ENCODE measurements at places on chromosomes 13 and 19.

DNA sequence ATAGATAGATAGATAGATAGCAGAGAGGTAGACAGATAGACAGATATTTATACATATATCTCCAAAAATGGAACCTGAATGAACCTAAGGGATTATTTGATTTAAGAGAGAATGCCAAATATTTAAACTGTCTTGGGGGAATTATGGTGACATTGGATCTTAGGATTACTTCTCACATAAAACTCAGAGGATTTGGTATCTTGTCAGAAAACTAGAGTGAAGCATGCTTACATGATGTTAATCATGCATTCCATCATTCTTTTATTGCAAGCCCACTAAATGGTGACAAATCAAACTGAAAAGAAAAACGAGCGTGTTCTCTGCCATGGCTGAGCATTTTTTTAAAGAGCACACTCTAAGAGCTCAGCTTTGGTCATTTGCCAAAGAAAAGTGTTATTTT, 165.2 kb downstream of the PCDH9 start:
- no peak for DNase-seq

GRCh38 chr19:50728084-50728737, 5.0 kb downstream of the CLEC11A start:
- DNase-seq: no peak

GRCh38 chr19:49497047-49497788, 984 bp downstream of the RPS11 start:
- no peak for DNase-seq

DNA sequence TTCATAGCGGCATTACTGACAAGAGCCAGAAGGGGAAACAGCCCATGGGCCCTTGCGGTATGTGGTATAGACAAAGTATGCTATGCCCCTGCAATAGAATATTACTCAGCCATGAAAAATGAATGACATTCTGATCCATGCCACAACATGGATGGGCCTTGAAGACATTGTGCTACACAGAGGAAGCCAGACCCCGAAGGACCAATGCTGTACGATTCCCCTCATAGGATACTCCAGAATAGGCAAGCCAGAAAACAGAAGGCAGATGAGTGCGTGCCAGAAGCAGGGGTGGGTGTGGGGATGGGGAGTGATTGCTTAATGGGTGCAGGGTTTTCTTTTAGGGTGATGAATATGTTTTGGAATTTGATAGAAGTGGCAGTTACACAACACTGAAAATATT, 342.0 kb downstream of the TEX29 start:
- DNase-seq: no peak

- peak; percentile 62 for DNase-seq
These were observed 5.5 kb downstream of the HRC start for GRCh38 chr19:49149652-49150105.

DNA sequence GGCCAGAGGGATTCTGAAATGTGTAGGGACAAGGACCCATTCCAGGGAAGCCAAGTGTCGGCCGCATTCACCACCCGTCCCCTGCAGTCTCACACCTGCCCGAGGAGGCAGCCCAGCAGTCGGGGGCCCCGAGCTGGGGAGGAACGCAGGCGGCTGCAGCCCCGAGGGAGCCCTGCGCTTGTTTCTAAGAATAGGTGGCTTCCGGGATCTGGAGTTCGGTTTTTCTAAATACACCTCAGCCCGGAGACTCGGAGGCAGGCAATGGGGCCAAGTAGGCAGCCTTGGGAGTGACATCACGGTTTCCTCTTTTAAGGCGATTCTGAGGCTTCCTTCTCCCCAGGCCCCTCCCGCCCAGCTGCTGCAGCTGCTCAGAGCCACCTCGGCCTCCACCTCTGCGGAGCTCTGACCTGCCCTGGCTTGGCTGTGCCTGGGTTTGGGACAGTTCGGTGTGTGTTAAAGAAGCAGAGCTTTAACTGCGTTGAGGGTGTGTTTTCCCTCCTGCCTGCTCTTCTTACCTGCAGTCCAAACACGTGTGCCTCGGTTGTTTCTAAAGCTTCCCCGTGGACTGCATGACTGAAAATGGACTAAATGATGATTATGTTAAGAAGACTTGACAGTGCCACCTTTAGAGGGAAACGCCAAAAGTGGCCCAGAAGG, 80.5 kb downstream of the COL4A2 start:
- no peak for DNase-seq

- DNase-seq: no peak
These were observed 19.7 kb downstream of the CEACAM16 start for GRCh38 chr19:44718441-44719261.

DNA sequence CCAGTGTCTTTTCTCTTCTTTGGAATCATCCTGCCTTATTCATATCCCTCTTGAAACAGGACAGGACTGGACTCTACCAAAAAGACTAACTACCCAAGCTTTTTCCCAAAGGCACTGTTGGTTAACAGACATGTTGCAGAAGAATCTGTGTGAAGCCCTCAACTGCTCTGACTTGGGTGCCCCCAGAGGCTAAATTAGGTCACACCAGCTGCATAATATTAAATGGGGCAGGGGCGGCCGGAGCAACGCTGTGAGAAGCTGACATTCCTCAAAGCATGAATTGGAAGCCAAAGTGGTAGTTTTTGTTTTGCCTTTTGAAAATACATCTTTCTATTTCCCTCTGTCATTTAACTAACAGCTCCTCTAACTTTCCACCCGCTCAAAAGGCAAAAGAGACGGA, 185.9 kb downstream of the LHFPL6 start:
- no peak for DNase-seq

DNA sequence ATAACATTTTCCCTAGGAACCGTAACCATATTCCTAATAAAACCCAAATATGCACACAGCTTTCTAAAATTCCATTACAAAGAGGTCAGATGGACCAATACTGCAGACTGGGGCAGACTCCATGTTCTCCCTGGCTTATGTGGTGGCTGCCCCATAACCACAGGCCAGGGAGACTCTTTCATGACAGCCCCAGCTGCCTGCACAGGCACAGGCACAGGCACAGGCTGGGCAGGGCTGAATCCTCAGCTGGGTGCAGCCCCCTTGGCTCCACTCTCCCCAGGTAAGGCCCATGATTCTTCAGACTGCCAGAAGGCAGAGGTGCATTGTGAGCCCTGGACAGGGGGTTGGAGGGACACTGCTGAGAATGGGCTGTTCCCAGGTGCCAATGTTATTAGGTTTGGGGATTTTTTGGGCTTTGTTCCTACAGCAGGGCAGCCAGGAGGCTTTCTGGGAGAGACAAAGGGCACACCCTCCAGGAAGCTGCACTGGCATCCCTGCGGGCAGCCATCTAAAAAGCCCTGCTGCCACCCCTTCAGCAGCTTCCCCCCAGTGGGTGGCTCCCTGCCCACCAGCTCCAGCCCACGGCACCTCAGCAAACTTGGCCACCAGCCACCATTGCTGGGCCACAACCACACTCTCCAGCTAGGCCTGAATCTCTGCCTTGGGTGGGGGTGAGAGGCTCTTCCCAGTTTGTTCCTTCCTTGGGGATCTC, 20.0 kb downstream of the DOCK9 start:
- no peak for DNase-seq

- no peak for DNase-seq
These were observed 20.5 kb upstream of the TMEM160 start for GRCh38 chr19:47068876-47069406.

- DNase-seq: peak; percentile 63
These were observed 5.4 kb upstream of the SOX1 start for GRCh38 chr13:112061367-112062061.

GRCh38 chr19:4877753-4878490, 10.5 kb upstream of the PLIN3 start:
- no peak for DNase-seq

GRCh38 chr13:29918845-29919244, 68.4 kb upstream of the UBL3 start:
- DNase-seq: no peak

All from NCI-H345 (cell line).